ENCODE measurements at places on chromosomes 1 and 21.

- no peak for DNase-seq
Observed at GRCh38 chr1:230806552-230806951, 59.4 kb downstream of the CAPN9 start.

GRCh38 chr21:31132574-31133242, 94.4 kb upstream of the KRTAP19-8 start:
- DNase-seq = no peak

DNA sequence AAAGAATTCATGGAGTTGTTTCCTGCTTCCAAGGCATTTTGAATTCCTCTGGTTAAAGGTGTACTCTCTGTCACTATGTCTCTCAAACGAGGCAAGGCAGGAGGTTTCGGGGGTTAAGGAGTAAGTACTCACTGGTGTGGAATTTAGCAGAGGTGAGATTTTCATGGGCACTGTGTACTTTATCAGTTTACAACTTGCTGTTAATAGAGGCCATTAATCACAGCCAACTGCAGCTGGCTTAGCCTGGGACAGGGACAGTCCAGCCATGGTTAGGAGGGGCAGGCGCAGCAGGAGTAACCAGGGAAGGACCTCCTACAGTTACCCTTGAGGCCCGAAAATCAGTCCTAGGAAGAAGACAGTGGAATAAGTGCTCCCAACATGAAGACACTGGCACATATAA, 18.1 kb upstream of the TMEM9 start:
- no peak for DNase-seq

DNA sequence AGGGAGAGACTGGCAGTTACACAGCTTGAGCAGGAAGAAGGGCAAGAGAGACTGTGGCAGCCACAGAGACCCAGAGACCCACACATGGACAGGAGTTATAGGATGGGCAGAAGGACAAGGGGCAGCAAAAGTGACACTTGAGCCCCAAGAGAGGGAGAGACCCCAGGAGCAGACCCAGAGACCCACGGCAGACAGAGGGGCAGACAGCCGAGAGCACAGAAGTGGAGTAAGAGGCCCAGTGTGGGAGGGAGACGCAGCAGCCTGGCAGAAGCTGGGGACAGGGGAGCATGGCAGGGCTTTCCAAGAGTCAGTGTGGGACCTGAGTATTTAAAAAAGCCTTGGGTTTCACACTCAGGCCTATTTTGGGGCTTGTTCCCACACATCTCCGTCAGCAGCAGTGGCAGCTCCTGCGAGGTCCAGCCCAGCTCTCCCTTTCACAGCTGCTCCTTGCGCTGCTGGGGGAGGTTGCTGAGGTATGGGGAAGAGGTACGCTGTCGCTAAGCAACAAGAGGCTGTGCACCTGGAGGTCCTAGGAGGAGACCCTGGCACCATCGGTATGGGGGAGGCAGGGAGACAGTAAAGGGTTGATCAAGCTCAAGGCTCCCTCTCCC, 9.0 kb upstream of the MEF2D start:
- no peak for DNase-seq

DNA sequence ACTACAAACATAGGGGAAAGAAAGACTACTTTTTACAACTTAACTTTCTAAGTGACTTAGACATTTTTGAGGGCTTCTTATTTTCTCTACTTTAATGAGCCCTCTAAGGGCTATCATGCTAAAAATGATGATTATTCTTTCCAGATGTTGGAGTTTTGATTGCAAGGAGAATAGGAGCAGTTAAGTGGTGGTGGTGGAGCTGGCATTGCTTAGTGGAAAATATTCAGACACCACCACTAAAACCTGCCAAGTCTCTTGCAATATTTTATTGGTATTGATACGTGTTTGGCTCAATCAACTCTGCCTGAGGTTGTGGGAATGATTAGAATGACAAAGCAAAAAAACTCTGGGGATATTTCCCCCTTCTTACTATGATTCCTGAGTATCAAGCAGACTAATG, 82.6 kb upstream of the PTGFR start:
- DNase-seq = peak; percentile 45

DNA sequence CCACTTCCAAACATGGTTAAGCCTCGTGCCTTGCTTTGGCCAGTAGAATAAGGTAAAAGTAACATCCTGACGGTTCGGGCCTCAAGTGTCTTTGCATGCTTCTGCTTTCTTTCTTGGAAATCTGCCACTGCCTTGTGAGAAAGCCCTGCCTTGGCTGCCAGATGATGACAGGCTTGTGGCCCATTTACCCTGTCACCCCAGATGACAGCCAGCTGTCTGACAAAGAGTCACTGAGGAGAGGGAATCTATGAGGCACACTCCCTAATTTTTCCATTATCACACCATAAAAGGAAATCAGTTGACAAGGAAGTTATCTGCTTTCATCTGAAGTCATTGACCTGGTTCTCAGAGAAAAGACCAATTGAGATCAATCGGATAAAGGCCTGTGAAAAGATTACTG, 199.8 kb downstream of the USH2A start:
- DNase-seq = peak; percentile 46

DNA sequence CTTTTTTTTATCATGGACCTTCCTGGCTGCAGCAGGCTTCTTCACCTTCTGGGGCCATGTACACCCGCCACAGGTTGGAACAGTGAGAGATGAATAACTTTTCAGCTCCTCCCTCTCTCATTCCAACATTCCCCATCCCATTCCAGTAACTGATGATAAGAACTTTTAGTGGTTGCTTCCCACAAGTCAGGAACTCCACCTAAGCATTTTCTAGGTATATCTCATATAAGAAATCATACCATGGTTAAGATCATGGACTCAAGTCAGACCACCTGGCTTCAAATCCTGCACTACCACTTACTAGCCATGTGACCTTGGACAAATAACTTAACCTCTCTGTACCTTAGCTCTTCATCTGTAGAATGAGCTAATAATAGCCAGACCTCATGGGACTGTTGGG, 42.5 kb upstream of the RGS8 start:
- no peak for DNase-seq

DNA sequence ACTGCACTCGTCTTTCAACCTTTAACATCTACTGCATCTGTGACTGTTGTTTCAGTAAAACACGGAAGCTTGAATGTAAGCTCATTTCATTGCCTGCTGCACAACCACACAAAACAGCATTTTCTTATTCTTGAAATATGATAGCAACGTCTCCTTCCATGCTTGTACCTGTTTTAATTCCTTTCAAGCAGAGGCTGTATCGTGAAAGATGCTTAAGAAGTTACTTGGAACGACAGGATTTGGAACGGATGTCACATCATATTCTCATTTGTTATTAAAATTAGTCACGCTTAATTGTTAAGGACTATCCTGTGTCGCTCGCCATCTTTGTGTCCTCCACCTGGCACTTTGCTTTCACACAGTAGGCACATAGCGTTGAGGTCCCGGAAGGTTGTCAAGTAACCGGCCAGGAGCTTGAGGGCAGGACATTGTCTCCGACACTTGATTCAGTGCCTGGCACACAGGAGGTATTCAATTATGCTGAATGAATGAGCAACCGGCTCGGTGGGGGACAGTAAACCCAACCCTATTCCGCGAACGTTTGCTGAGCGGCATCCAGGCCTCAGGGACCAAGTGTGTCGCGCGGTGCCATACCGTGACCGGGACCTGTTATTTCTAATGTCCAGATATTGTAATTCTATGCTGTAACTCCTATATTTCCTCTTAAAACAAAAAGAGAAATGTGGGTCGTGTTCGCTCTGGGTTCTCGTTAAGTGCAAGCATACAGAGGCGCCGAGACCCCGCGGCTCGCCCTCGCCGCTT, 499 bp upstream of the SH3GLB1 start:
- no peak for DNase-seq

Data from tongue (tissue), 3 donors.